NCI-H82 (cell line): ENCODE measurements at places on chromosomes 2 and 18.

GRCh38 chr2:69253112-69253511 is 133.9 kb downstream of the GFPT1 start:
- no peak for DNase-seq

DNA sequence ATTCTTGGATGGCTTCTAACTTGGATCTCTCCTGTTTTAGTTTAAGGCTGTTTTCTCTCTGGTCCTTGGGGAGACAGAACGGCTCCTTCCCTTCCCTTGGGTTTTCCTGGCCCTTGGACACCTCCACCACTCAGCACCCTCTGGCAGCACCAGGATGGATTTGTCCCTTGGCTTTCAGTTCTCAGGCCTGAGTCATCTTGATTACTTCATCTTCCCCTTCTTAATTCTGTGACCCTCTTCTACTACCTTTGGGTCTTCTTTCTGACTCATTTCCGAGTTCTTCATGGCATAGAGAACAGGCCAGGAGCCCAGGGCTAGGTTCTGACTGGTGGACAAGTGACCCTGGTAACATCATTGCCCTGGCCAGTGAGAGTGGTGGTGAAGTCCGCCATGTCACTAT is 14.9 kb downstream of the IGFBP2 start:
- DNase-seq = no peak

DNA sequence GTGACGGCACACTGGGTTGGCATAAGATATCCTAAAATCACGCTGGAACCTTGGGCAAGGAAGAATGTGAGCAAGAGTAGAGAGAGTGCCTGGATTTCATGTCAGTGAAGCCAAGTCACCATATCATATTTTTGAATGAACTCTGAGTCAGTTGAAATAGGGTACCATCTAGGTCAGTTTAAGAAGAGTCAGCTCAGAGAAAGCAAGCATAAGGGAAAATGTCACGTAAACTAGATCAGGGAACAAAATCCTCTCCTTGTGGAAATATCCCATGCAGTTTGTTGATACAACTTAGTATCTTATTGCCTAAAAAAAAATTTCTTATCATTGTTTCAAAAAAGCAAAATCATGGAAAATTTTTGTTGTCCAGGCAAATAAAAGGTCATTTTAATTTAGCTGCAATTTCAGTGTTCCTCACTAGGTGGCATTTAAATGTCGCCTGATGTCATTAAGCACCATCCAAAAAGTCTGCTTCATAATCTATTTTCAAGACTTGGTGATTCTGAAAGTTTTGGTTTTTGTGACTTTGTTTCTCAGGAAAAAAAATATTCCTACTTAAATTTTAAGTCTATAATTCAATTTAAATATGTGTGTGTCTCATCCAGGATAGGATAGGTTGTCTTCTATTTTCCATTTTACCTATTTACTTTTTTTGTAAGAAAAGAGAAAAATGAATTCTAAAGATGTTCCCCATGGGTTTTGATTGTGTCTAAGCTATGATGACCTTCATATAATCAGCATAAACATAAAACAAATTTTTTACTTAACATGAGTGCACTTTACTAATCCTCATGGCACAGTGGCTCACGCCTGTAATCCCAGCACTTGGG is 19.6 kb downstream of the RSAD2 start:
- peak; percentile 56 for DNase-seq

GRCh38 chr18:54261894-54262293 is 7.4 kb upstream of the POLI start:
- DNase-seq = no peak

DNA sequence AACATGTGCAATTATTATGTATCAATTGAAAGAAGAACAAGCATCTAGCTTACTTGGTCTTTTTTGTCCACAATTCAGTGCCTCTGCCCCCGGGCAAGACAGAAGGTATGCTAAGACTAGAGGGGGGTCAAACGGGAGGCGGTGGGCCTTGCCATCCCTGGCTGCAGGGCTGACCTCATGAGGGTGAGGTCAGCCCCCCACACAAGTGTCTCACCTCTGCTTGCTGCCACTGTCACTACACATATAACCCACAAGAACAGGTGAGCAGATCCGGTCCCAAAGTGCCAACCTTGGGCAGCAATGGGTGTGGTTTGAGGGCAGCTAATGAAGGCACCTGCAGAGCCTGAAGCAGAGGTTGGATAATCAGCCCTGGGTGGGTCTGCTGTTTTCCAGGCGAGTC is 71.5 kb downstream of the EDAR start:
- no peak for DNase-seq

DNA sequence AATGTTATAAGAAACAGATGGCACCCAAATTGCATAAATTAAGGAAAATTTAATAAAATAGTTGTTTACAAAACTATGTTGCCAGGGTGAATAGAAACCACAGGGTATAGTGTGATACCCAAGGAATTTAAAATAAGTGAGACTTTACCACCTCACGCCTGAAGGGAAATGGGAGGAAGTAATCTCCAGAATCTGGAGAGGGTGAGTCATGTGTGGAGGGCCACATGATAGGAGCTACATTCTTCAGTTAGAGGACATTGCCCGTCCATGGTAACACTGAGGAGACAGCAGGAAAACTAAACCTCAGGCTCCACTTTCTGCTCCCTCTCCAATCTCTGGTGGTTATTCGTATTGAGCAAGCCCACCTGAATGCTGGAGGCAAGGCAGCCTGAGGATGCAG is 97.2 kb upstream of the NXPH2 start:
- DNase-seq = no peak

DNA sequence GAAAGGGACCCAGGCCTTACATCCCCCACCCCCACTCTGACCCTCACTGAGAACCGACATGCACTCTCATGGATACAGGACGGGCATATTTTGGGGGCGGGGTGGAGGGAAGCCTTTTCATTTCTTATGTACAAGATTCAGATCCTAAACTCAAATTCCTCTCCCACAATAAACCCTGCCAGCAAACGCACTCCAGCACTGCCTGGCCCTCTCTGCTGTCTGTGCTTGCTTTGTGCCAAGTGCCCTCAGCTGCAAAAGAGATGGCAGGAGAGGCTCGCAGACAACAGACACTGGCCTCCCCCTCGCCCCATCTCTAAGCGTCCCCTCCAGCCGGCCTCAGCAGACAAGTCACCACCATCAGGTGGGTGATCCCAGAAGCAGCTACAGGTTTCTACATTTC is 42.4 kb downstream of the FAM168B start:
- DNase-seq = no peak

GRCh38 chr18:41553716-41554115 is 401.3 kb upstream of the PIK3C3 start:
- no peak for DNase-seq
